Right forelimb (tissue), 1 donor: ENCODE measurements at places on chromosomes 11 and 22.

GRCh38 chr22:28268171-28268570 is 349.1 kb upstream of the PITPNB start:
- no peak for DNase-seq

- no peak for DNase-seq
These were observed 608 bp downstream of the NIPSNAP1 start for GRCh38 chr22:29580200-29580810.

- DNase-seq = peak; percentile 85
These were observed 41.7 kb downstream of the THAP12 start for GRCh38 chr11:76339221-76339620.

- DNase-seq = no peak
These were observed 822 bp downstream of the MARK2 start for GRCh38 chr11:63839508-63840355.

DNA sequence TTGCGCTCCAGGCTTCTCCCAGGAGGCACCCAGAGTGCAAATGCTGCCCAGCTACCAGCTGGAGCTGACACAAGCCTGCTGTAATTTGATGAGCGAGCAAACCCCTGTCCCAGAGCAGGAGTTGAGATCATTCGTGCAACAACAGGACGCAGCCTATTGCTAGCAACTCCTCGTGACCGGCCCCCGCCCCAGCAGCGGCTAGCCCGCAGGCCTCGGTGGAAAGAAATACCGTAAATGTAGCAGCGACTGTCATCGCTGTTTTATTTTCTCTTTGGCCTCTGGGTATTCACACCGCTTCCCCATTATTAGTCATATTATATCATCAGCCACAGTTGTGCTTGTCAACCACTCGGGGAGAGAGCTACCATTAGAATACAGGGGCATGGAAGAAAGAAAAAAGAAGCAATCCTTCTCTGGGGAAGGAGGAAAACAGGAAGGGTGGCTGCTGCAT is 59.2 kb upstream of the ATXN10 start:
- DNase-seq = peak; percentile 75

DNA sequence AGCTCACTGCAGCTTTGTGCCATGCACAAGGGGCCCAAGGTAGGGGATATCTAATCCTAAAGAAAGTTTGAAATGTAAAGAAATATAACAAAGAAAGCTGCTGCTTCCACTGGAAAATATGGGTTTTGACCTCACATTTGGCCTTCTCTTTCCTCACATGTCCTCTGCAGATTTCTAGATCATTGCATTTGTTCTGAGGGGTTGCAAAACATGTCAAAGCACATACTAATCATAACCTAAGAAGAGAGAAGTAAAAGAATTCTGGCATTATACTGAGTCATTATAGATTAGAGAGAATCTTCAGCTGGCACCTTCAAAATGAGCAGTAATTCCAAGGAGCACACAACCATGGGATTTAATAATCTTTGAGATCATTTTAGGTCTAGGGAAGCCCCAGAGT is 92.5 kb upstream of the CHRM4 start:
- no peak for DNase-seq

DNA sequence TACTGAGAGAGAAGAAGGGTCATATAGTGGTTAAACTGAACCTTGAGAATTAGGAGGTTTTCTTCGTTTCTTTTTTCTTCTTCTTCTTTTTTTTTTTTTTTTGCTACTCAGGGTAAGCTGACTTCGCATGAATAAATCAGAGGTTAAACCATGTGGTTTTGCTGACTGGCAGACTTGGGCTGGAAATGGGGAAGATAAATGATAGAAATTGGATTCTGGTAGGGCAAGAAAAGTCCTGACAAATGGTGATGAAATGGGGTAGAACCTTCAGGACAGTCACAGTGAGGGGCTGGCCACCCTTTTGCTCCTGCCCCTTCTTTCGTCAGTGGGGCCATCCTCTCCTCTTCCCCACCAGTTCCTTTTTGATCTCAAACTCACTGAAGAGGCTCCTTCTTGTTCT is 1.6 kb upstream of the SWAP70 start:
- DNase-seq = no peak

- DNase-seq = no peak
These were observed 9.5 kb upstream of the FTH1 start for GRCh38 chr11:61976813-61977475.

GRCh38 chr11:128299132-128299726 is 288.1 kb downstream of the ETS1 start:
- no peak for DNase-seq

- no peak for DNase-seq
These were observed 88.3 kb upstream of the PRDM11 start for GRCh38 chr11:45057938-45058646.

- no peak for DNase-seq
These were observed 7.8 kb upstream of the VSTM5 start for GRCh38 chr11:93858121-93858775.

DNA sequence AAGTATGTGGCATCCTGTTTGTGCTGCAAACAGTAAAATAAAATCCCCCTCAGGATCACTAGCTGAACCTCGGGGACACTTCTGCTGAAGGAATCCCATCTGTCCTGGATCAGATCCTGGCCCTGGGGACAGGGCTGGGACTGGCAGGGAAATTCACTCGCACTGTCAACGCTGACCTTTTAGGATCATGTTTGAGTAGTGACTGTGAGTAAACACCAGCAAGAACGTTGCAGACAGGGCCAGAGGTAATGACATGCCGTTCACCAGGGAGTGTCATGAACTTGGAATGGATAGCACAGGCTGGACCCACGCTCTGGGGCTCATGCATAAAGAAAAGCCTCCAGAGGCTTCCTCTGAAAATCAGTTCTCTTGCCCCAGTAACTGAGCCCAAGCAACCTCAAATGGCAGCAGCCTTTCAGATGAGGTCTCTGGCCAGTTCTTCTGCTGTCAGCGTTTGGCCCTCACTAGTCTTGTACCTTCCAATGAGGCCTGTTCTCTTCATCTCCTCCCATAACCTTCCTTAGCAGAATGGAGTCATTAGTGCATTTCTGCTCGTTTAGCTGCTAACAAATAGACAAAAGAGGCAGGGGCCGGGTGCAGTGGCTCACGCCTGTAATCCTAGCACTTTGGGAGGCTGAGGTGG is 51.0 kb upstream of the BARX2 start:
- DNase-seq = no peak

DNA sequence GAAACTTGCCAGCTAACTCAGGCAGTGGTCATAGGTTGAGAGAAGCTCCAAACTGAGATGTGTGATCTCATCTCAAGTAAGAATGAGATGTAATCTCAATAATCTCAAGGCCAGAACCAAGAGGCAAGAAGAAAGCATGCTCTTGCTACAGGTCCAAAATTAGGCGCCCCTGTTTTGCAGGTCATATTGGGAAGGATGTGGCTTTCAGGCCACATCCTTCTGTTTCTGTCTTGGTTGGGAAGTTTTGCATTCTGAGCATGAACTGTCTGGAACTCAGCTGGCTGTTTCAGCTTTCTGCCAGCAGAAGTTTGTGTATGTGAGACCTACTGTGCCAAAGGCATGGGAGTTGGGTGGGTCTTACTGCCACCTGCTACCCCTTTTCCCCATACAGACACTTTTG is 67.5 kb upstream of the MS4A8 start:
- DNase-seq = no peak

GRCh38 chr11:70826541-70827335 is 425.6 kb downstream of the SHANK2 start:
- DNase-seq = peak; percentile 64

- no peak for DNase-seq
These were observed 30.8 kb downstream of the GNB1L start for GRCh38 chr22:19823902-19824211.

- DNase-seq = peak; percentile 83
These were observed 1.6 kb upstream of the BCR start for GRCh38 chr22:23178512-23179254.

DNA sequence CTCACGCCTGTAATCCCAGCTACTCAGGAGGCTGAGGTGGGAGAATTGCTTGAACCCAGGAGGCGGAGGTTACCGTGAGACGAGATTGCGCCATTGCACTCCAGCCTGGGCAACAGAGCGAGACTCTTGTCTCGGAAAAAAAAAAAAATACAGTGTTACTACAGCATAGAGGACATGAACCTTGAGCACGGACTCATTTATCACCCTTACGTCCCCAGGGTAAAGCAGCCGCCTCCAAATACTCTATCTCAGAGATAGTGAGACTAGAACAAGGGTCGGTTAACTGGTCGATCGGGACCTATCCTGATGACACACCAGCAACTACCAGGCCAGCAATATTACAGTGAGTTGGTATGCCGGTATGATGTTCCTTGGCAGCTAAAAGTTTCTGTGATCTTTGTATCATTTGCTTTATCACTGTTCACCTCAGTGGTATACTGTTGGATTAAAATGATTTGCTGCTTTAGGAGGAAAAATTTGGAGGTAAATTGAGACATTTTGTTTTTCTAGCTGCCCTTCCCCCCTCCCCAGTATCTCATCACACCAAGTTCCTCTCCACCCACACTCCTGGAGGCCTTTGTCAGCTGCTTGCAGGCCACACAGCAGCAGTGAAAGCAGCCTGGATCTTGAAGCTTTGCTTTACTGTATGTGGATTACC is 7.0 kb upstream of the SIDT2 start:
- DNase-seq = no peak

GRCh38 chr22:24894998-24895397 is 51.5 kb downstream of the LHFPL7 start:
- DNase-seq = peak; percentile 59

DNA sequence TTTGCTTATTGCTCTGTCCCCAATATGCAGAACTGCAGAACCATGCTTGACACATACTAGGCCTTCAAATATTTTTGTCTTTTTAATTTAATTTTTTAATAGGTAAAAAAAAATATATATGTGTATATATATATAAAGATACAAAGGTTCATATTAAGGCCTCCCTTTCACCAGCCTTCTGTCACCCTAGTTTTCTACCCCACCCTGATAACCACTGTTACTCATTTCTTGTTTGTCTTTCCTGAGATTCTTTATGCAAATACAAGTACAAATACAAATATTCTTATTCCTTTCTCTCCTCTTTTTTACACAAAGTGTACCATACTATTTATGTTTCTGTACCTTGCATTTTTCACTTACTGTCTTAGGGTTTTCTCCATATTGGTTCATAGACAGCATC is 43.0 kb downstream of the UVRAG start:
- no peak for DNase-seq

GRCh38 chr22:43860831-43861230 is 1.5 kb downstream of the SULT4A1 start:
- no peak for DNase-seq

DNA sequence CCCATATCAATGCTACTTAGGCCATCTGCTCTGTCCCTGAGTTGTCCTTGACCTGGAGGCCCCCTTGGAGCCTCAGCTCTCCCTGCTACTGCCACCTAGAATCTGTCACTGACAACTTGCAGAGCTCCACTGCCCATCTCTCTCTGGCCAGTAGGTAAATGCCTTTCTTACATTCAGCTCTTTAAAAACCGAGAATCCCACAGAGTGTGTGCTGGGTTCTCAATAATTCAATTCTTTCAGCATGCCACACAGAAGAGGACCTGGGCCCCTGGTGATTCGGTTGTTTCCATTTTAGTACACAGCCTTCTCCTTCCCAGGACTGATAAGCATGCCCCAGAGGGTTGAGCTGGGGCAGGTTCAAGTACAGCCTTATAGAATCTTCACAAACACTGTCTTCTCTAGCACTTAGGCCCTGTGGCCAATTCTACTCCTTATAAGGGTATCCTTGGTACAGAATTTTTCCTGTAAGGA is 22.0 kb upstream of the IPO7 start:
- no peak for DNase-seq

GRCh38 chr11:78424334-78425270 is 7.0 kb upstream of the GAB2 start:
- DNase-seq = no peak

GRCh38 chr11:83151274-83151977 is 5.5 kb upstream of the PCF11 start:
- no peak for DNase-seq

DNA sequence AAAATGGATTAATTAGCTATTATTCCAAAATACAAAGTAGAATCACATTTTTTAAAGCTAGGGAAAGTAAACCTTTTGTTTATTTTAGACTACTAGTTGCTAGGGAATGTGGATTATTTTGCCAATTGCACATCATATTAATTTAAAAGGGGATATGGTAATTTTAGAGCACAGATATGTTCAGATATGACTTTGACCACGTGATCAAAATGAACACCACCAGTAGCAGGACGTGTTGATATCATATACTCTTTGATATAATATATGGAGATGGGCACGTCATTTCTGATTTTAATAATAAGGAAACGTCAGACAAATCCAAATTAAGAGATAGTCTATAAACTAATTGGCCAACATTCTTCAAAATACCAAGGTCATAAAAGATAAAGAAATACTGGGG is 1188.3 kb upstream of the CNTN5 start:
- no peak for DNase-seq

DNA sequence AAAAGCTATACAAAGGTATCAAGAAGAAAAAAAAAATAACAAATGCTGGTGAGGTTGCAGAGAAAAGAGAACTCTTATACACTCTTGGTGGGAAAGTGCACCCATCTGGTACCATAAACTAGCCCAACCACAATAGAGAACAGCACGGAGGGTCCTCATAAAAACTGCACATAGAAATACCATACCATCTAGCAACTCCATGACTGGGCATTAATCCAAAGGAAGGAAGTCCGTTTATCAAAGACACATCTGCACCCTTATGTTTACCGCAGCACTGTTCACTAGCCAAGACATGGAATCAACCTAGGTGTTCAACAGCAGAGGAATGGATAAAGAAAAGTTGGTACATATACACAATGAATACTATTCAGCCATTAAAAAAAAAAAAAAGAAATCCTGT is 10.8 kb upstream of the CLDN5 start:
- no peak for DNase-seq

GRCh38 chr22:25172153-25172552 is 27.5 kb upstream of the CRYBB3 start:
- DNase-seq = no peak

GRCh38 chr11:113248702-113249490 is 65.5 kb upstream of the TTC12 start:
- DNase-seq = no peak

GRCh38 chr11:35223991-35224390 is 85.0 kb downstream of the CD44 start:
- no peak for DNase-seq
